ENCODE measurements at places on chromosomes 4 and X.

DNA sequence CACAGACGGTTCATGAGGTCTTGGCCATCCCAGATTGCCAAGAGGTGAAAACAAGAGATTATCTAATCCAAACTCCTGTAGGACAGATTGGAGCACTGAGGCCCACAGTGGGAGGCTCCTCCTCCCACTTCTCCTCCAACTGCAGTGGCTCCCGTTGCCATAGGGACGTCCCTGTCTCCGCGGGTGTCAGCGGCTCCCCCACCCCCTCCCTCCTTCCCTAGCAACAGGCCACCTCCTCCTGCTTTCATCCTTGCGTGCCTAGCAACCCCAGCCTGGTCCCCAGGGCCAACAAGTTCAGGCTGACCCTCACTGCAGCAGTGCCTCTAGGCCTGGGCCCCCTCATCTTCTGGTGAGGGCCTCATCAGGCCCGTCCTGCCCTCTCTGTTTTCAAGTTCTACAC lies 6.8 kb upstream of the IQSEC2 start:
- DNase-seq = no peak

- no peak for DNase-seq
These were observed 64.8 kb downstream of the IRF2 start for GRCh38 chr4:184409502-184409901.

DNA sequence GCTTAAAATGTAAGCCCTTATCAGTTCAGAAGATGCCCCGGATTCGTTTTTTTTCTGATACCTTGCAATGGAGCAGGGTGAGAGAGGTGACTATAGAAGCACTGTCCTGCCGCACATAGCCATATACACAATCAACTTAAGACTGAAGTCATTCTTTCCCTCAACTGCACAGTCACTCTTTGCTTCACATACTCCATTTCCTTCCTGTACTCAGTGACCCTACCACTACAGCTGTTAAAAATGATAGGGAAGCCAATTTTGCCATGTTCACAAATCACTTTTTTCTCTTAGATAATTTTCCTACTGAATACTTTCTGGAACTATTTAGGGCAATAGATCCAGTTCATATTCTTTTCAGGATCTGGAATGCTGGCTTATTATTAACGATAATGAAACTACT lies 300.0 kb downstream of the ANK2 start:
- DNase-seq = no peak

DNA sequence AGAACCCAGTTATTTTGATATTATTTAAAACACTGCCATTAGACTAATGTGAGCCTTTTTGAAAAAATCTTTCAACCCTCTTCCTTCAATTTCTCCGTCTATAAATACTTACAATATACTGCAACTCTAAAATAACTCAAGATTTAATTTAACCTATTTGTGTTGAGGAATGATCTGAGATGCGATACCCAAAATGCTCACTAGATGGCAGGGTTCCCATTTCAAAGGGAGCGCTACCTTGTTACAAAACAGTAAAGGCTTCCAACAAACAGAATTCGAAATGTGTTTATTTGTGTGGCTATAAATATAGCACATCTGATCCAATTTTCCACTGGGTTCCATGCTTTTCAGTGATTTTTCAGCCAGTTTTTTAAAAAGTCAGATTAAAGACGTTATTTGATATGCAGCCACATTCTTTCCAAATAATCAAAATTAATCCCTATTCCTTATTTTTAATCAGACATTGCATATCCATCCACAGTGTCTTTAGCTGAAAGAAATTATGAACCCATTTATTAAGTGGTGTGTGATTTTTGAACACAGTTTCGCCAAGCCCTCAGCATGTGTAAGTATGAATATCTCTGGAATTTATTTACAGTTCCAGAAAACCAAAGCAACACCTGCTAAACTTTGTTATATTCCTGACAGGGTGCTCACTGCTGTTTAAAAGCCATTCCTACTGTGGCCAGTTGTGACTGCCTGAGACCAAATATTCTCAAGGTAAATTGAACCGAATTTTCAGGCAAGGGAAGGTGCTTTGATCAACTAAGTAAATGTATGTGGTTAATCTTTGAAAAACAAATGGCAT lies 668.0 kb upstream of the LCORL start:
- DNase-seq = peak; percentile 35

DNA sequence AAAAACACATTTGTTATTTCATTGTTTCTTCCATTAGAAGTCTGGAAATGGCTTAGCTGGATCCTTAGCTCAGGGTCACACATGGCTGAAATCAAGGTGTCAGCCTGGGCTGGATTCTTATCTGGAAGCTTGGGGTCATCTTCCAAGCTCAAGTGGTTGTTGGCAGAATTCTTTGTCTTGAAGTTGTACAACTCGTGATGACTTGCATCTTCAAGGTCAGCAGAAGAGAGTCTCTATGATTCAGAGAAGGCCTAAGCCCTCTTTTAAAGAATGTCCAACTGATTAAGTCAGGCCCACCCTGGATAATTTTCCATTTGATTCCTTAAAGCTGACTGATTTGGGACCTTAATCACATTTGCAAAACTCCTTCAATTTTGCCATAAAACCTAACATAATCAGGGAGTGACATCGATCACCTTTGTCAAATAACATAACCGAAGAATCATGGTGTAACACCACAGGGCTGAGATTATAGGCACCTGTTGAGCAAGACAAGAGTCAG lies 22.1 kb downstream of the TMSB4X start:
- no peak for DNase-seq

DNA sequence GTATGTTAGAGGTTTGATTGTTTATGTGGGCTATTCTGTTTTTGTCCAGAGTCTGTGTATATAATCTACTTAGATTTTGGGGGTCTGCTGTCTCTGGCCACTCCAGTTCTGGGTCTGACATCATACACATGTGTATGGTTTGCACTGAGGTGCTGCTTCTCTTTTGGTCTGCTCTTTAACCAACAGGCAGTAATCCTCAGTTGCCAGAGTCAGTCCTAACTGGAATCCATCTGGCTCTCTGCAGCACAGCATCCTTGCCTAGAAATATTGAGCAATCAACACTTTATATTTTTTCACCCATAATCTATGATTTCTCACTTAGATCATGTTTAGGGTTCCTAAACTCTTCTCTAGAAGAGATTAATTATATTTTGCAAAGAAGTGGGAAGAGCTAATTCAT lies 98.3 kb upstream of the SFRP2 start:
- no peak for DNase-seq

DNA sequence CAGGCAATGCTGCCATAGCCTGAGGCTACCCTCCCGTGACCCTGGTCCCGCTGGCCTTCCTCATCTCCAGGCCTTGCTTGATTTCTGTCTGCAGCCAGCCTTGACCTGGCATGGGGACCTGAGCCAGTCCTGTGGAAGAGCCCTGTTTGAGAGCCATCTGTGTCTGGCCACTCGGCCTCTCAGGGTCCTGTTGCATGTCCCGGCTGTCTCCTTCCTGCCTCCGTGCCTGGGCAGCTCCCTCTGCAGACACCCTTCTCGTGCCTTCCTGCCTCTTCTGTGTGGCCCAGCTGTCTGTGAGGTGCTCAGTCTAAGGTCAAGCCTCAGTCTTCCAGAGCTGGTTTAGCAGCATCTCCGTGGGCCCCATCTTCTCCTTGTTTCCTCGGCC lies 108.4 kb downstream of the SORCS2 start:
- DNase-seq = no peak

GRCh38 chr4:61831987-61832386 lies 631.9 kb downstream of the ADGRL3 start:
- DNase-seq = no peak

DNA sequence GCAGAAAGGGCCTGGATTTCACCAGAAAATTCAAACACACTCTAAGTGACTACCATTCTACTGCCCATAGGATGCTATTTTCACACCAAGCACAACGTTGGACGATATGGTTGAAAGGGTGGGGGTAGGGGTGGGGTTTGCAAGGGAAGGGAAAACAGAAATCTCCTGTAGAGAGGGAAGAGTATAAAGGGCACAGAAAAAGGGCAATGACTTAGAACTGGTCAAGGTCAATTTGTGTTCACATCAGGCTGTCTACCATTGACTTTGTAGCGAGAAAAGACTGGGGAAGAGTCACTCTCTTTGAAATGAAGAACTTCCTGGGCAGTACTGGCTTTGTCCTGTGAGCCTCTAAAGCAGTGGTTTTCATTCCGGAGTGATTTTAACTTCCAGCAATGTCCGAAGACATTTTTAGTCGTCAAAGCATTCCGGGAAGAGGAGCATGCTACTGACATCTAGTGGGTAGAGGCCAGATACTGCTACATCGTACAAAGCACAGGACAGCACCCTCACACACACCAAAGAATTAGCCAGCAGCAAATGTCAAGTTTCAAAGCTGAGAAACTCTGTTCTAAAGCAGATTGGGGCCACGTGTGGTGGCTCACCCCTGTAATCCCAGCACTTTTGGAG lies 48.4 kb upstream of the SLC7A3 start:
- DNase-seq = no peak

DNA sequence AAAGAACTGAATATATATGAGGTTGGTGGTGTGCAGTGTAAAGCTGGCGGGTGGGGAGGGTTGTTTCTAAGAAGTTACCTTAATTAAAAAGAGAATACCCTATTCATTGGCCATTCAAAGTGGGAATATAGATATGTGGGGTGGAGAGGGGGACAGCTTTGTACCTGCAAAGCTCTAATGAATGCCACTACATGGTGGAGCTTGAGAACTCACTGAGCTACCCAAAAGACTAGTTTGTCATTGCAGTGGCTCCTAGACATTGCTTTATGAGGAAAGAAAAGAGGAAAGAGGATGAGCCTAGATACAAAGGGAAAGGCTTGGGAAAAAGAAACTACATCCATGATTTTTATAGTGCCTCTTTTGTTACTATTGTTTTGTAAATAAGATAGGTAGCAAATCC lies 209.9 kb upstream of the SPRY1 start:
- DNase-seq = no peak

DNA sequence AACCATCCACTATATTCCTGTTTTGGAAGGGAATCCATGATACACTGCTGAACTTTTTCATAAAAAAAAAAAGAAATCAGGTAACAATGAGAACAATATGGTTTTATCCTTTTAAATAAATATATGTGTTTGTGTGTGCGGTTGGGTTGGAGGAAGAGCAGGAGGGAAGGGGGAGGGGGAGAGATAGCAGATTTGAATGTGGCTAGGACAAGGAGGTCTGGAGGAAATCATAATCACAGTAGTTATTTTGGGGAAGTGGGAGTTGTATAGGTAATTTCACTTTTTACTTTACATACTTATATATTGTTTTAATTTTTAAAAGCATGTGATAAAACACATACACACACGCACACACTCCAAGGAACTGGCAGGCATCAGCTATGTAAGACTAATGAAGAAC lies 134.5 kb upstream of the MBNL3 start:
- no peak for DNase-seq

DNA sequence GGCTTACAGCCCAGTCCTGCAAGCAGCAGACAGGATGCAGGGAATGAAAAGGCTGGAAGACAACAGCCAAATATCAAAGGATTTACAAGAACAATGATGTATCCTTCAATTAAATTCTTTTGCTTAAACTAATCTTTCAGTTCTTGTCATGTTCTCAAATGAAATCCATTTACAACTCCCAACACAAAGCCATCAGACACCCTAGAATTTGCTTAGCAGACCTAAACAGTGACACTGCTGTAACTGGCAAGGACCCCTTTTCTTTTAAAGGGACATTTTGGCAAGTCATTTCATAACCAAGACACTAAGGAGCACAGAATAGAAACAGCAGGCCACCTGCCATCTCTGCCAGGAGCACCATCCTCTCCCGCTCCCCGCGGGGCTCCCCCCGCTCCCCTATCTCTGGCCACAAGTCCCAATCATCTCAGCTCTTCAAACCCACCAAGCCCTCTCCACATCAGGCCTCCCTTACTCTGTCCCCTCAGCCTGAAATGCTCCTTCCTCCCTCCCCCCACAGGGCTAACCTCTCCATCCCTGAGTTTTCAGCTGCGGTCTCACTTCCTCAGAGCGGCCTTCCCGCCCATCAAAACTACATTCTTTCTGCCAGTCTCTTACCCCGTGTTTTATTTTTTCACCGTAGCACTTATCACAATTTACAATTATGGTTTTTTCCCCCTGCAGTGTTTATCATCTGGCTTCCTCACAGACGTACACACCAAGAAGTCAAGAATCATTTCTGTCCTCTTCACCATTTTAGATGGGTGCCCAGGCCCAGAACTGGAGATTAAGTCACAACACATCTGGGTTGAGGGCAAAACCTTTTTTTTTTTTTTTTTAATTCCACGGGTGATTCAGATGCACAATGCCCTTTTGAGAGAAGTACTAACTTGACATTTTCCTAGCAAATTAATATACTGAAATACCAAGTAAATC lies 45.8 kb downstream of the TSPAN5 start:
- no peak for DNase-seq

DNA sequence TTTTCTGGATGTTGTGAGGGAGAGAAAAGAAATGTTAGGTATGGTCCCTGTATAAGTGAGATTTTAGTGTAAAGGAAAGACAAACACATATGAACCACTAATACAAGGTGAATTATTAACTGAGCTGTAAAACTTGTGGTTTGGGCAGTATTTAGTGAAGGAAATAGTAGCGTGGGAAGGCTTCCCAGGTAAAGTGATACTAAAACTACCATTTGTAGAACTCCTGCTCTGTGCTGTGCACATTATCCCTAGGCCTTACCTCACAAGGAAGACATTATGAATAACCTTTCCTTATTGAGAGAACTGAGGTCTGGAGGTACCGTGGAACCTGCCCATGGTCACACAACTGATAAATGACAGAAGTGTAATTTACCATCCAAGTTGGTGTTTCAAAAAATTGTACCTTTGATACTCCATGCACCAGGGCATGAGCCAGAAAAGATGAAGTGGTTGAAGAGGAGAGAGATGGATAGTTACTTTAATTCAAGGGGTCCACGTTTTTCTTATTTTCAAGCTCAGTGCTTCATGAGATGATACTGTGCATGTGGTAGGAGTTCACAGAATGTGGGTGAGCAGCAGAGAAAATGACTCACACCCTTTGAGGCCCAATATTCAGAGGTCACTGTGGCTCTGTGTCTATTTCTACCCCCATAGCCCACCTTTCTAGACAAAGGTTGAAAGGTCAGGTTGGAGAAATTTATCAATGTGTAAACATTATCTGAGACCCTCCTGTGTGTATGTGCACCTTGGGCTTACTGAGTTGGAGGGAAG lies 2.6 kb upstream of the VSIG4 start:
- no peak for DNase-seq

GRCh38 chrX:94424456-94424855 lies 750.5 kb downstream of the FAM133A start:
- no peak for DNase-seq

DNA sequence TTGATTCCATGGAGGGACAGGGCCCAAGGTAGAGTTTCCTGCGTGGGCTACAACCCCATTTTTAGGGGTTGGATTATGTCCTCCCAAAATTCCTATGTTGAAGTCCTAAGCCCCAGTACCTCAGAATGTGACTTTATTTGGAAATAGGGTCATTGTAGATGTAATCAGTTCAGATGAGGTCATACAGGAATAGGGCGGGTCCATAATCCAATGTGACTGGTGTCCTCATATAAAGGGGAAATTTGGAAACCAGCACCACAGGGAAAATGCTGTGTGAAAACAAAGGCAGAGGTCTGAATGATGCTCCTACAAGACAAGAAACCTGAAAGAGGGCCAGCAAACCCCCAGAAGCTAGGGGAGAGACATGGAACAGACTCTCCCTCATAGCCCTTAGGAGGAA lies 31.1 kb upstream of the MAMLD1 start:
- DNase-seq = no peak

- DNase-seq = no peak
These were observed at the start of gene MAGEA4 for GRCh38 chrX:151912780-151913179. TSS of gene MAGEA4 (plus strand) at chrX:151912889. CDS start at chrX:151923665, 10,776 bp downstream.

- no peak for DNase-seq
These were observed 2.3 kb downstream of the MPP1 start for GRCh38 chrX:154802947-154803346.

- no peak for DNase-seq
These were observed 38.1 kb upstream of the UGT2B15 start for GRCh38 chr4:68708566-68708965.
